NCI-H1048 (cell line): ENCODE measurements at places on chromosomes 11 and 22.

GRCh38 chr11:44538375-44539054 is 26.9 kb upstream of the CD82 start:
- DNase-seq, result peak; percentile 9

- no peak for DNase-seq
Observed at GRCh38 chr11:12868315-12869073, 140.6 kb upstream of the RASSF10 start.

DNA sequence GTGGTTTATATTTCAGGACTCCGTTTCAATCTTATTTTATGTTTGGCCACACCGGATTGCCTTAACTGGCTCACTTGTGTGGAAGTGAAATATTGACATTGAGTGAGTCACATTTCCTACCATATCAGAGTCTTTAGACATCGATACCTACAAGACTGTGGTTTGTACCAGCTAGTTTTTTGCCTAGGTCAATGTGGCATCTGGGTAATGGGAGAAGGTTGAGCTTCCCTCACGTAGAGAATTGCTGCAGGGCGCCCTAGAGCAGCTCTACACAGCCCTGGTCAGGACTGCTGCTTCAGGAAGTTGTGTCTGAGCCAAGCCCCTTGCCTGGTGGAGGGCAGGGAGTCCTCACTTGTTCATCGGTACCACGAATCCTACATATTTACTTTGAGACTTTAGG is 1.6 kb downstream of the GRAMD1B start:
- DNase-seq, result no peak

- DNase-seq, result no peak
Observed at GRCh38 chr11:69053546-69054396, 5.0 kb downstream of the TPCN2 start.

GRCh38 chr11:92969634-92970347 is at the start of gene MTNR1B:
Gene MTNR1B (plus strand): TSS chr11:92969651. CDS start chr11:92969726, 75 bp downstream.
- DNase-seq, result no peak

GRCh38 chr11:69172674-69173073 is 16.9 kb downstream of the SMIM38 start:
- no peak for DNase-seq

DNA sequence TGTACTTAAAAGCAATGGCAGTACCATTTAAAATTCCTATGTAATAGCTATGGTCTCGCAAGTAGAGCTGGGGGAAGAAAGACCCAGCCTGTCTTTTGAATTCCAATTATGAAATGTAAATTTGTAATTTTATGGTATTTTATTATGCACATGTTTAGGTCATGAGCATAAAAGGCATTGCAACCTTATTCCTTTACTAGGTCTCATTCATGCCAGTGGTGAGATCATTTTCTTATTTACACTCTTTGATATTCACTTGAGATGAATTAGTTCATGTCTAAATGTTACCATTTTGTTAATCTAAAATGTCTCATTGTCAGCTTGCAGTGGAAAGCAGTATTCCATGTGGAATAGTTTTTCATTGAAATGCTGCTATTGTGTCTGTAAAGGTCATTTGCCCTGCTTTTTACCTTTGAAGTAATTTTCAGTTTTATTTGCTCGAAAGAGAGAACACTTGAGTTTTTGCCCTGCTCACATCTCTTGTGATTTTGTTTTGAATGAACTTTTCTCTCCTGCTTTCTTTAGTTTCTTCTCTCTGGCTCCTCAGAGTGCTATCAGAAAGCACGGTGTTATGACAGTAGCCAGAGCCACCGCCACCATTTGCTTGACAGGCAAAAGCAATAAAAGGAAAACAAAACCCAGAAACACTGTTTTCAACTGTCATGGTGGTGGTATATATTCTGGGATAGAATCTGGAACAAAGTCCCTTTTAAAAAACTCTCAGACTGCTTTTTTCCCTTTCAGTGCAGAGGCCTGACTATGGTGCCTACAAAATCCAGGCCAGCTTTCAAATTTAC is 37.2 kb upstream of the RAG2 start:
- DNase-seq, result no peak

DNA sequence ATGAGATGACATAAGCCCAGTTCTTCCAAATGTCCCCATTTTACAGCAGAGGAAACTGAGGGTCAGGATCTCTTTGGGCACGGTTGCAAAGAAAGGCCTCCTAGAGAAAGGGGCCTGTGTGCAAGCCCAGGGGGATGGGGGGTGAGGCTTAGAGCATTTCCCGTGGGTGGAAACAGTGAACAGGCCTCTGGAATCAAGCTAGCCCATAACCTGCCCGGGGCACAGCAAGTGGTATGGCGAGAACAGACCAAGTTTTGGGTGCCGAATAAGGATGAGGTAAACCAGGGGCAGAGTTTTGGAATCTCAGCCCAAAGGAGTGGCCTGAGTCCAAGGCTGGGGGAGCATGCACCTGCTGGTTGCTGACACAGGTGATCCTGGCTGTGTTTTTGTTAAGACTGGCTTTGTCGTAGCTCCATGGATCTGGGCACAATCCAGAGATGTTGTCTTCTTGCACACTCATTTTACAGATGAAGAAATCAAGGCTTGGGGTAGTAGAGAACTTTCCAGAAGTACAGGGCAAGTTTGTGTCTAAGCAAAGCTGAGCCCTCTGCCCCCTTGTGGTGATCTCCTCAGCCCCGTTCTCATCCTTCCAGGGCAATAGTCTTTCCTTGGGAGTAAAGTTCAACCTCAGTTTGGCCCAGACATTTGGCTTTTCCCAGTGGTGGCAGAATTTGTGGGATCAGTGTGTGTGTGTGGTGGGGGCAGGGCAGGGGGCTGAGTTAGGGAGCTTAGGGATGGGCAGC is 53.5 kb upstream of the MYEOV start:
- DNase-seq, result no peak

DNA sequence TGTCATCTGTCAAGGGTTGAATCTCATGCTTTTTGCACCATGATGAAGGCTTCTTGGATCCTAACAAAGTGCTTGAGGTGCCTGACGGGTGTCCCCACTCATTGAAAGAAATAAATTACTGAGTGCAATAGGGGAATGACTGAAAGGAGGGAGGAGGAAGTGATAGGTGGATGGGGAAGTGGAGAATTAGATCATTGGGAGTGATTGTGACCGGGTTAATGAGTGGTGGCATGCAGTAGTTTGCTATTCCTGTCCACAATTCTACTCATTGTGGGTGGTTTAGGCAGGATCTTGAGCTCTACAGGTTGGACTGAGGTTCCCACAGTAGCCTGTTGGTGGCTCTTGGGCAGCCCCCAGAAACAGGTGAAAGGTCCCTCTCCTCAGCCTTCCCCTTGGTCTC is 44.3 kb downstream of the THAP12 start:
- DNase-seq, result no peak

DNA sequence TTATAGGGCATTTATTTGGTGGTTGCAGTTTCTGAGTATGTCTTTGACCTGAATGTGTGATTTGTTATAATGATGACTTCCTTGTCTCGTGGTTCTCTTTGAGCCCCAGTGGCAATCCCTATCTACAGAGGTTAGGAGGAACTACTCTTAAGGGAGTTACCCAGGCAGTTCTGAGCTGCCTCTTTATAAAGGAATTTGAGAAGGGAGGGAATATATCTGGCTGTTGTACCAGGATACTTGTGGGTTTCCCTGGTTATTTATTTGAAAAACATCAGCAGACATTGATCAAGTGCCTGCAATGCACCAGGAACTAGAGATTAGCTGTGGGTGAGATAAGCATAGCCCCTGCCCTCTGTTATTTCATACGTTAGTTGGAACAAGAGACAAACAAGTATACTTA is 243.5 kb upstream of the ARHGAP20 start:
- no peak for DNase-seq

- DNase-seq, result no peak
Observed at GRCh38 chr22:17496841-17497240, 66.5 kb upstream of the SLC25A18 start.

GRCh38 chr11:12497431-12497830 is 120.1 kb downstream of the PARVA start:
- no peak for DNase-seq

- DNase-seq, result no peak
Observed at GRCh38 chr22:35842954-35843353, 125.3 kb downstream of the APOL5 start.

DNA sequence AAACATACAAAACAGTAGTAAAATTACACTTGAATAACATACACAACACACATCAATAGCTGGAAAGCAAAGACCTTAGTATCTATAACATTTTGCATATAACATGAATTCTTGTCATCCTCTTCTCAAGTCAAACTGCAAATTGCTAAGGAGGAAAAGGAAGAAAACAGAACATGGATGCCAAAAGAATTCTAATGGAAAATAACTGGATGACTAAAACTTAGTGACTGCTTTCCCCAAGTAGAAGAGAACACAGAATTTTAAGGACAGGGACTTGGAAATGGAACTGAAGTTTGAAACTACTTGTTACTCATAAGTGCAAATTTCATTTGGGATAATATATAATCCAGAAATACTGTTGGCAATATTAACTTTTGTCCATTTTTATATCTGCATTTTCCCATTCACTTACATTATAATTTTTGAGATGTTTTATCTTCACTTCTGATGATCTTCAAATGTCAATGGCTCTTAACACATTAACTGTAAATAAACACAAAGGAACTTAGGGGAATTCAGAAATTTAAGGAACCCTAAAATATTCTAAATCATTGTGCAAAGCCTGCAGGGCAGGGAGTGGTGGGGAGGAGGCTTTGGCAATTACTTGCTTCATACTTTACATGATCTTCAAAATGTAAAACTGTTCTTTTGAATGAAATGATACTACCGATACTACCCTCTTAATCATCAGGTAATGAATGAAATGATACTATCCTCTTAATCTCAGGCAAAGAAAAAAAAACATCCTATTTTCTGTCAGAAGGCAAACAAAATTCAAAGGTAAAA is 9.9 kb downstream of the MTMR2 start:
- DNase-seq, result no peak

- DNase-seq, result no peak
Observed at GRCh38 chr11:130420478-130421198, 7.8 kb downstream of the ADAMTS8 start.

GRCh38 chr22:42994917-42995562 is 19.9 kb downstream of the PACSIN2 start:
- DNase-seq, result no peak

DNA sequence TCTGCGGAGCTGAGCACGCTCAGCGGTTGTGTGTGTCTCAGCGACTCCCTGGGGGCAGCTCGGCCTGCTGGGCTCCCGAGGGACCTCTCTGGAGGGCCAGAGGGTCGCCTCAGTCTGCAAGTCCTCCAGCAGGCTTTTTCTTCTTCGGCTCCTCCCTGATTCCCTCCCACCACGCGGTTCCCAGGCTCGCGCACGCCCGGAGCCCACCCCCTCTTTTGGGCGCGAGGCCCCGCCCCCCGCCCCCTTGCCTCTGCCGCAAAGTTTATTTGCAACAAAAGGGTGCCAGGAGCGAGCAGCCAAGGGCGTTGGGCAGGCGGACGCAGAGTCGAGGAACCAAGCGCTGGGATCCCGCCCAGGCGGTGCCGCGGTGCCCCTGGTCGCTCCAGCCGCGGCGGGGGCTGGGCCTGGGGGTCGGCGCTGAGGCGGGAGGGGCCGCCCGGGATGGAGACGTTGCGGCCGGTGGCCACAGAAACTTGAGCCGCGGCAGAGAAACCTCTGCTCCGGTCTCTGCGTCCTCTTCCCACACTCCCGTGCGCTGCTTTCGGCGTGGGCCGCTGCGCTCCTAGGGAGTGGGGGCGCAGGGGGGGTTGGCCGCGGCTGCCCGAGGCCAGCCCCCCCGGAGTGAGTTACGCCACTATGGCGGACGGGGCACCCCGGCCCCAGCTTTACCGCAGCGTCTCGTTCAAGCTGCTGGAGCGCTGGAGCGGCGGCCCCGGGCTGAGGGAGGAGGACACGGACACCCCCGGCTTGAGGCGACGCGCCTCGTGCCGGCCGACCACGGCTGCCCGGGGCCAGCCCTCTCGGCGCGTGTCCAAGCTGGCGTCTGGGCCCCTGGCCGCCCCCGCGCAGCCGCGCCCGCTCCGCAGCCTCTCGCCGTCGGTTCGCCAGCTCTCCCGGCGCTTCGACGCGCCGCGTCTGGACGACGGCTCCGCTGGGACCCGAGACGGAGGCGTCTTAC is at the start of gene ARHGEF17:
TSS of gene ARHGEF17 (plus strand) at position 274 of the 958 bp plus-strand sequence. CDS start at position 637, 363 bp downstream.
- peak; percentile 72 for DNase-seq

- DNase-seq, result no peak
Observed at GRCh38 chr22:32976506-32976905, 81.7 kb downstream of the SYN3 start.

DNA sequence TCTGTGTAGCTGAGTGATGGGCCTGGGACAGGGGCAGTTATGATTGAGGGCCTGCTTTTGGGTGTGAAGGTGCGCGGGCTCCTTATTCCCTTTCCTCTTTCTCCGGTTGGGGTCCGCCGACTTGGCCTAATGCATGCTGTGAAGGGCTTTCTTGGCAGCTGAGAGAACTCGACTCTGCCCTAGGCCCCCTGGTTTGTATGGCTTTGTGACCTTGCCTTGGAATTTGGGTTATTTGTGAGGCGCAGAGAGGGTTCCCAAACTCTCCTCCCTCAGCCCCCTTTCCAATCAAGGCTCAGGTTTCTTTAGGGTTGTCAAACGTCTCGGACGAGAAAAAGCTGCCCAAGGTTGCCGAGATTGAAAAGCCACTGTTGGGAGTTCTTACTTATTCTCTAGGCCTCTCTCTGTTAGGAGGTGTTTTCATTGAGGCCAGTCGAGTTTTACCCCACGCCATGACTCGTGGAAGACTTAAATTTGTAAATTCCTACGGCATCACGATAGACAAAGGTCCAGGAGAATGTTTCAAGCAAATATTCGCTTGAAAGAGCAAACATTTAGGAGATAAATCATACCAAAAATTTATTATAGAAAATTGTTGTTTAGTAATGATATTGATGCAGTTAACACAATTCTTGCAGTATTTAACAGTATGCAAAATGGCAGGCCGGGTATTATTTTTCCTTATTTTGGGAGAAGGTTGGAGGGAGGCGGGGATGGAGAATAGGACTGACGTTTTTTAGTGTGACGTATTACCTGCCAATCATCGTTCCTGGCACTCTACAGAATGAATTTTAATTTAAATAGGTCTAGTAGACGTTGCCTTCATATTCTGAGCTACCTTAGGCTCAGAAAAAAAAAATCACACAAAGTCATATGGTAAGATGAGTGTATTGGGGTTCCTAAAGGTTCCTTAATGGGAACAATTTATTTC is 689 bp downstream of the PDHX start:
- no peak for DNase-seq

DNA sequence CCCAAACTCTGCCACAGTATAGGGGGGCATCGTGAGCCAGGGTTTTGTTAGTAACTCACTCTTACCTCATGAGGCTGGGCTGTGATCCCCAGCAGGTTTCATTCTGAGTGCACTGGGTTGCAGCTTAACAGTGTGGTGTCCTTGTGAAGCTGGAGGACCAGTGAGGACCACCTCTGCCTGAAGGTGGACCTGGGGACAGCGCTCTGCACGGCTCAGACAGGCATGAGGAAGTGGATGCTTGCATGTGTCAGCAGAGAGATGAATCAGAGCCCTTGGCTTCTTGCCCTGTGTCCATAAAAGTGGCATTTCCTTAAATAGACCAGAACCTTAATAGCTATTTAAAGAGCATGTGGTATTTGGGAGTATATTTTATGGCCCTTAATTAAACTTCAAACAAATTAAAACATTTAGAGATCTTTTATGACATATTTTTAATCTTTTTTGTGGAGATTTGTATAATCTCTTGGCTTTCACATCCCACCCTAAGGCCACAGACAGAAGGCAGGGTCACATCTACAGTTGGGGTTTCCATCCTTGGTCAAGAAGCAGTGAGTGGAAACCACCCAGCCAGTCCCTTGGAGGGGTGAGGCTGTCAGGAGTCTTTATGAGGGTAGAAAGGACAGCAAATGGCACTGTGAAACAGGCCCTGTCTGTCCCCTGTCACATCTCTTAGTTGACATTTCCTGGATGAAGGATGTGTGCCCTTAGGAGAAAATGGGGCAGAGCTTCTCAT is 24.8 kb upstream of the ADORA2A start:
- DNase-seq, result peak; percentile 45

- no peak for DNase-seq
Observed at GRCh38 chr11:12319461-12319951, 57.9 kb upstream of the PARVA start.

GRCh38 chr22:43990044-43990443 is 34.1 kb upstream of the PARVB start:
- DNase-seq, result no peak
